ENCODE measurements at places on chromosomes 1 and 21. TPM values are rescaled to one million over a fixed set of nuclear protein-coding genes. Genes with fewer than 3 reads are reported as not detected.

Gene NR5A2
- total RNA-seq, result under 0.01 TPM

Gene OR10Z1
- total RNA-seq, result not detected

Gene LRRC53
- not detected for total RNA-seq

Gene ATP1A4
- not detected for total RNA-seq

Gene HOOK1
- total RNA-seq, result under 0.01 TPM

Gene SELENBP1
- total RNA-seq, result 19.7 TPM

Gene C1orf52
- total RNA-seq, result 14.6 TPM

Gene SYT6
- not detected for total RNA-seq

Gene HSD3B2
- total RNA-seq, result not detected

Gene PEX10
- total RNA-seq, result 28.0 TPM

Gene MYOG
- total RNA-seq, result not detected

Gene HSD3B1
- not detected for total RNA-seq

Gene TBX15
- total RNA-seq, result 1.7 TPM

Gene VHLL
- not detected for total RNA-seq

Gene CFHR3
- total RNA-seq, result not detected

Gene HNRNPCL2
- total RNA-seq, result not detected

Gene AADACL4
- not detected for total RNA-seq

Gene RXFP4
- under 0.01 TPM for total RNA-seq

Gene CYP2J2
- not detected for total RNA-seq

Gene MCOLN2
- 2.8 TPM for total RNA-seq

Gene PRMT6
- 32.2 TPM for total RNA-seq

Gene CDA
- total RNA-seq, result not detected

Gene FAM78B
- under 0.01 TPM for total RNA-seq

Gene KRTAP19-1
- total RNA-seq, result not detected

Gene ACTL8
- total RNA-seq, result not detected

Gene SH2D2A
- total RNA-seq, result 1.2 TPM

Gene SOX13
- total RNA-seq, result 6.3 TPM

Gene RBM11
- total RNA-seq, result 0.85 TPM

Gene HMCN1
- total RNA-seq, result 84.0 TPM

Gene ACBD6
- total RNA-seq, result 34.7 TPM

Gene C1orf226
- total RNA-seq, result 0.56 TPM

Gene RNU1-3
- under 0.01 TPM for total RNA-seq

Gene PRDM16
- total RNA-seq, result 1.1 TPM

Gene CRYBG2
- not detected for total RNA-seq

Gene USH2A
- not detected for total RNA-seq

Gene TTC39A
- 0.85 TPM for total RNA-seq

Gene TMPRSS15
- total RNA-seq, result not detected

Gene TFF1
- not detected for total RNA-seq

Gene SHE
- total RNA-seq, result 0.19 TPM

Gene ASTN1
- total RNA-seq, result not detected

Gene PDPN
- 0.77 TPM for total RNA-seq

Gene AADACL3
- total RNA-seq, result not detected

Gene SYDE2
- total RNA-seq, result 4.6 TPM

Measured in regular cardiac myocyte (primary cell).